Activated effector memory CD4-positive, alpha-beta T cell treated with Interleukin-2 at 50 U/mL for 16 hours (primary cell): ENCODE measurements at places on chromosomes 5 and 9.

DNA sequence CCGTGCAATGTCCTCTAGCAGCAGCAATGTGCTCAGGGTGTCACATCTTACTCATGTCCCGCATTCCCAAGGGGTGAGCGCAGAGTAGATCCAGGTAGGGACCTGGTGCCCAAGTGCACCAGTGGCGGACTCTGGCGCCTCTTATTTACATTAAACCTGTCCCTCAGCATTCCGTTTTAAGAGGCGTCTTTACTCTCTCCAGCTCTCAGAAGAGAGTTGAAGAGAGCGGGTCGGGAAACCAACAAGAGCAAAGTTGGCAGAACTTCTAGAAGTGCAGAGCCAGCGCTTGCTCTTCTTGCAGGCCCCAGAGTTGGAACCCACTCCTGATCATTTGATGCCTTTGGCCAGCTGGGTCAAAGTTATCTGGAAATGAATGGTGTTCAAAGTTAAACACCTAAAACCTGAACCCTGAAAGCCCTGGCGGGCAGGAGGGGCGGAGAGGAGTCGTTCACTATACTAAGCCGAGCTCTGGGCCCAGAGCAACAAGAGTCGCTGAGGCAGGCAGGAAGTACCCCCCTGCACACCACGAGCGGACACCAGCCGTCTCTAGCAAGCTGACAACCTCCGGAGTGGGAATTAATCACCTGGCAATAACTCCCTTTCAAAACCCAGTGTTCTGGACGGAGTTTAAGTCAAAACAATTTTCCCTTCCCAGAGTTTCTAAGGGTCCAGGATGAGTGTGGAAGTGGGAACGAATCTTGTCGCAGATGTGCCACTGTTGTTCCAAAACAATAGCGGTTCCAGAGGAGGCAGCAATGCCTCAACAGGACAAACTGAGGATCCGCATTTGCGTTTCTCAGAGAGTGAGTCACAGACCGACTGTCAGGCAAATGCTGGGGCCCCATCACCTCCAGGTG is 122.8 kb downstream of the TMEM161B start:
- no peak for DNase-seq

- DNase-seq: no peak
Observed at GRCh38 chr5:27705661-27706060, 667.3 kb upstream of the CDH9 start.

GRCh38 chr5:83467371-83468035 is 4.0 kb upstream of the VCAN start:
- DNase-seq: no peak

GRCh38 chr5:39083968-39084367 is 9.8 kb upstream of the RICTOR start:
- no peak for DNase-seq

- no peak for DNase-seq
Observed at GRCh38 chr5:159582756-159583541, 252.7 kb upstream of the IL12B start.

GRCh38 chr5:138461343-138462125 is 3.7 kb upstream of the EGR1 start:
- no peak for DNase-seq

- no peak for DNase-seq
Observed at GRCh38 chr9:121059998-121060636, 10.0 kb upstream of the C5 start.
